ENCODE measurements at places on chromosomes 16 and 17.

GRCh38 chr17:61794792-61795191 lies 68.5 kb downstream of the BRIP1 start:
- no peak for DNase-seq

GRCh38 chr17:68903286-68903685 lies 51.9 kb downstream of the ABCA8 start:
- no peak for DNase-seq

- DNase-seq: no peak
Measured at GRCh38 chr17:511001-511698, 158.5 kb upstream of the RPH3AL start.

DNA sequence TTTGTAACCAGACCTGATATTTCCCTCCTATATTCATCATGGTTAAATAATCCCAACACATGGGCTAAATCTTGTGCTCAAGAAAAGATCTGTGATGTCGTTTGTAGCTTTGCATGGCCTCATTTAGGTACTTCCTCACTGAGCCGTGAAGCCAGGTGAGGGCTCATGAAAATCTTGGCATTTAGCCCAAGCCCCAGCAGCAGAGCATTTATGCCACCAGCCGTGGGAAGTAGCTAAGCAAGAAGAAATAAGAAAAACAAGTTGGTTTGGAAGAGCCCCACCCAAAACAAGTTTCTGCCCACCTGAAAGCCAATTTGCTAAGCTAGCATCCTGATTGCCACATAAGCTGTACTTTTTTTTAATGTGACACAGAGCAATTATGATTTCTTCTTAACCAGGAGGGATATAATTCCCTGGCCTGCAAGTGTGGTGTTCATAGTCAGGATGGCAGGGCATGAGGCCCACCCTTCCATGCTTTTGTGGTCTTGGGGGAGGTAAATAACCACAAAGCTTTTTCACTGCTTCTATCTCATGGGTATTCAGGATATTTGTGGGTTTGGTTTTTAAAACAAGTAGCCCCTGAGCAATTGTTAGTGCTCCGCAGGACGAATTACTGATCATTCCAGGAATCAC lies 10.5 kb downstream of the TMIGD1 start:
- no peak for DNase-seq

GRCh38 chr17:28494445-28495188 lies 11.5 kb upstream of the FOXN1 start:
- peak; percentile 50 for DNase-seq

DNA sequence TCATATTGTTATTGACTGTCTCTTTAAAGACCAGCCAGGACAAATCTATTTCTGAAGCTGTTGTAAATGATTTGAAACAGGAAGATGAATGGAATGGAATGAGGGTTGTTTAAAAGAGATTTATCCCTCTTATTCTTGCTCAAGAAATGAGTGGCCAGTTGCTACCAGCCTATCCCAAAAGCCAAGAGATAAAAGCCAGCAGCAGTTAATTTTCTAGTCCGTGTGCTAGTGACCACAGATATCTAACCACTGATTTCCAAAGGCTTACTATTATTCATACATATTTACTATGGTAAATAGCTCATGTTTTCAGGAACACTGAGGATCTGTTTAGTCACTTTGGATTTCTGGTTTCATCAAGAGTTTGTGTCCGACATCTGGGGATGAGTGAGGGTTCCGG lies 105.7 kb downstream of the CDH13 start:
- no peak for DNase-seq

DNA sequence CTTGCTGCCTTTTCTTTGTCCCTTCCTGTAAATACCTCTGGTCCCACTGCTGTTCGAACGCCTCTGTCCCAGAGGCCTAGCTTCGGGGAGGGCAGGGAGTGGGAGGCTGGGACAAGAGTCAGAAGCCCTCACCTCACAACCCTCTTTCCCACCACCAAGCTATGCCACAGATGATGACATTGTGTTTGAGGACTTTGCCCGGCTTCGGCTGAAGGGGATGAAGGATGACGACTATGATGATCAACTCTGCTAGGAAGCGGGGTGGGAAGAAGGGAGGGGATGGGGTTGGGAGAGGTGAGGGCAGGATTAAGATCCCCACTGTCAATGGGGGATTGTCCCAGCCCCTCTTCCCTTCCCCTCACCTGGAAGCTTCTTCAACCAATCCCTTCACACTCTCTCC lies 10.4 kb downstream of the ARRB2 start:
- no peak for DNase-seq

GRCh38 chr17:4716081-4716480 lies 5.6 kb downstream of the ARRB2 start:
- no peak for DNase-seq

DNA sequence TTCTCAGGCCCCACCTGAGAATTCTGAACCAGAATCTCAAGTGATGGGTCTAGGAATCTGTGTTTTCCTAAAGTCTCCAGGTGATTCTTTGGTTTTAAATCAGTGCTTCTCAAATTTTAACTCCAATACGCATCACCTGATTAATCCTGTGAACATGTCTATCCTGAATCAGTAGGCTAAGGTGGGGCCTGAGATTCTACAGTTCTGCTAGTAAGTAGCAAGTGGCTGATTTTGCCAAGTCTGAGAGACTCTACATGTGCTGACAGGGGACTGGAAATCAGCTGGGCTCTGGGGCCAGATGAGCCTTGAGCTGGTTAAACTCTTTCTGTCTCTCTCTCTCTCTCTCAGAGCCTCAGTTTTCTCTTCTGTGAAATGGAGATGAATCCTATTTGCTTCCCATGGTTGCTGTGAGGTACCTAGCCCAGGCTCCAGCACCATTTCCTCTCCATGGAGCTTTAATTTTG lies 9.0 kb downstream of the CCR7 start:
- no peak for DNase-seq

- no peak for DNase-seq
Measured at GRCh38 chr17:80382956-80383355, 32.0 kb upstream of the ENDOV start.

- DNase-seq: no peak
Measured at GRCh38 chr16:50144211-50144610, 8.9 kb upstream of the TENT4B start.

- no peak for DNase-seq
Measured at GRCh38 chr16:87762620-87763019, 3.2 kb downstream of the KLHDC4 start.

DNA sequence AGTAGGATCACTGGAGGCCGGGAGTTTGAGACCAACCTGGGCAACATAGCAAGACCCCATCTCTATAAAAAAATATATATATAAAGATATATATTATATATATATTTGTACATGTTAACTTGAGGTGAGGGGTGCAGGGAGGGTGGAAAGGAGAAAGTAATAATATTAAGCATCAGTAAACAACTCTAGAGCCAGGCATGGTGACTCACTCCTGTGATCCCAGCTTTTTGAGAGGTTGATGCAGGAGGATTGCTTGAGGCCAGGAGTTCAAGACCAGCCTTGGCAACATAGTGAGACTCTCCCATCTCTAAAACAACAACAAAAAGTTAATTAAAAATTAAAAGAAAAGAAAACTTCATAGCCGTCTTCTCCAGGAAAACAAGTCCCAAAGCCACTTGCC lies 61.7 kb upstream of the SMURF2 start:
- DNase-seq: no peak

DNA sequence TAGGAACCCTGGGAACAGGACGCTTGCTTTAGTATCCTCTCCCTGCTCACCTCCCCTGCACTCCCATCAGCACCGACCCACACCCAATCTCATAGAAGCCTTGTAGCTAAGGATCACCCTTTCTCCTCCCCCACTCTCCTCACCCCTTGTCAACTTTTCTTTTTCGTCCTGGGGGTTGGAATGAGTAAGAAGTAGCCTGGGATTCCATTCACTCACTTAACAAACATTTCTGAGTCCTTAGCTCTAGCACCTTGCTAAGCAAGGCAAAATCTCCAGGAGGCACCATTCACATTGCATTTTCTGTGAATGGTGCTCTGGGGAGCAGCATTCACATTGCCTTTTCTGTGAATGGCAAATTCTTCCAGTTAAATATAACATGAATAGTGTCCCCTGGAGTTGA lies 1.1 kb upstream of the PGAP3 start:
- no peak for DNase-seq

- no peak for DNase-seq
Measured at GRCh38 chr17:4706121-4706520, 2.2 kb upstream of the PELP1 start.

DNA sequence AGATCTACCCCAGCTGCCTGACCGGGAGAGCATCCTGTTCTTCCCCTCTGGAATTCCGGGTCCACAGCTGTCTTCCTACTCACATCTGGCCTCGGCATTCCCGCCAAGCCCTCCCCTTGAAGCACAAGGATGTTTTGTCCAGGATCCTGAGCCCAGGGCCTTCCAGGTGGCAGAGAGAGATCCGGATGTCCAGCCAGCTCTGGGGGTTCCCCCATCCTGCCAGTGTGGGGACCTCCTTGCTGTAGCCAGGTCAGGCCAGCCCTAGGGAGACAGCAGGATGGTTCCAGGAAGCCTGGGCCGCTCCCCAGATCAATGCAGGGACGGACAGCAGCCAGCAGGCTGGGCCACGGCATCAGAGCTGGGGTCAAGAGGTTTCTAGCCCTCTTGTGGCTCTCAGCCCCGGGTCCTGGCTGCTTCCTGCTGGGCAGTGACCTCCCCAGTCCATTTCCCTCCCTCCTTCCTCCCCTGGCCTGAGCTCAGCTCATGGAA lies 55.3 kb downstream of the SOCS3 start:
- no peak for DNase-seq

GRCh38 chr16:20902426-20902825 lies 1.9 kb downstream of the LYRM1 start:
- DNase-seq: no peak

DNA sequence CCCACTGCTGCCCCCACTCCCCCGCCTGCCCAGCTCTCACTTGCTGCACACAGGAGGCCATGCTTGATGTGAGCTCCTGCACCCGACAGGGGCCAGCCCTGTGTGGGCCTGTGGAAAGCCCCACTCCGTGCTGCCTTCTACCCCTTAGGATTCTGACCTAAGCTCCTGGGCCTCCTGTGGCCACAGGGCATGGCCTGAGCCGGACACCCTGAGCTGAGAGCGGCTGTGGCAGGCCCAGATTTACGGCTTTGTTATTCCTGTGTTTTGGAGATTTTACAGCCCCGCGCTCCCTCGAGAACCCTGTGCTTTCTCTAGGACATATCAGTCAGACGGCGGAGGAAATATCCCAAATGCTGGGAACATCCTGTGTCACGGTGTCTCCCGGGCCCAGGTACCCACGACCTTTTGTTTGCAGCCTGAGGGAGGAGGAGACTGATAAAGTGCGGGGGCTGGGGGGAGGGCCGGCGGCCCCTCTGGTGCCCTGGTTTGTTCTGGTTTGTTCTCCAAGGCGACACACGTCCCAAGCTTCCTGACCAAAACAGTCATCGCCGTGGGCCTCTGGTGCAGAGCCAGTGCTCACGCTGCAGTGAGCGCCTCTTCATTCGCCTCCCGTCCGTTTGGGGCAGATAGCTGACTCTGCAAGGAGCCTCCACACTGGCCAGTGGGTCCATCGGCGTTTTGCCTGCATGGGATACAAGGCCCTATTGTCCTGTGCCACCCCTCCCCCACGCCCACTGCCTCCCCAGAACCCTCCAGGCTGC lies 363.4 kb downstream of the C16orf95 start:
- no peak for DNase-seq

- DNase-seq: no peak
Measured at GRCh38 chr17:9906616-9907015, 1.5 kb upstream of the RCVRN start.

All from stimulated activated CD4-positive, alpha-beta T cell treated with anti-CD3 and anti-CD28 coated beads, TNF-alpha, amount 100 ng/mL, for 48 hours (primary cell).